Muscle of arm (tissue), 14 donors: ENCODE measurements at places on chromosomes 12 and 14.

DNA sequence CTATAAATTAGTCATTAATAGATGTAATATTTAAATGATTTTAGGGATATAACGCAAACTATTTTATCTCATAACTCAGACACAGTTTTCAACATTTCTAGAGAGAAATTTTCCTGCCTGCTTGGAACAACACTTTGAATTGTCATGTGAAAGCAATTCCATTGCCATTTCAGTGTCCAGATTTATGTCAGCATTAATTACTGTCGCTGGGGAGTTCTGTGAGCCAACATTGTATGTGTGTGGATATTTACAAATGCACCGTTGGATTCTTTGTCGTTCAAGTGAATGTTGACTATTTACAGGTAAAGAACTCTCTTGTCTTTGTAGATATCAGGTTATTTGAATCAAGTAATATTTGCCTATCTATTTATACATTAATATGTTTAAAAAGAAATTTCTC is 465.3 kb upstream of the RGS6 start:
- DNase-seq = no peak

- no peak for DNase-seq
Observed at GRCh38 chr14:74504412-74504811, 10.8 kb downstream of the ISCA2 start.

DNA sequence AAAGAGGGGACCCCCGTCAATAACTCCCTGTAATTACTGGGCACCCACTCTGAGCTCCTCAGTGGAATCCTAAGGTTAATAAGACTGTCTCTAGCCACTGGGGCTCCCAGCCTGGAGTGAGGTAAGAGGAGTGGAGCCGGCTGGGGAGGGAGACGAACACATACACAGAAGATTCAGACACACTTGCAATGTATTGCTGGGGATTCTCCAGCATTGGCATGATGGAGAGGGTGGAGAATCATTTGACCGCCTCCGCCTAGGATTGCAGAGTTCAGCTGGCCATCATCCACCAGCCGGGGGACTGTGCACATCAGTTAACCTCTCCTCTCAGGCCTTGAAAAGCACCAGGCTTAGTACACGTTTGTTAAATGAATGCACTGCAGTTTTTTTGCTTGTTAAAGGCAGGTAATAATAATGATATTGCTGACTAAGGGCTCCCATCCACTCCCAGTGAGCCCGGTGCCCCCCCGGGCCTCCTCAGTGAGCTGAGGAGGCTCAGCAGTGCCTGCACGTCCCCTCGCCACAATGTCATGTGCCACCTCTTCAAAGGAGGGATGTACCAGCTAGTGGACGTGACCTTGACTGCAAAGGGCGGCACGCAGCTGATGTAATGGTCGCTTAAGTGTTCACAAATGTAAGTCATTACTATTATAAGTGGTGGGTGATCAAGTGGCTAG is 20.3 kb upstream of the FAIM2 start:
- no peak for DNase-seq

DNA sequence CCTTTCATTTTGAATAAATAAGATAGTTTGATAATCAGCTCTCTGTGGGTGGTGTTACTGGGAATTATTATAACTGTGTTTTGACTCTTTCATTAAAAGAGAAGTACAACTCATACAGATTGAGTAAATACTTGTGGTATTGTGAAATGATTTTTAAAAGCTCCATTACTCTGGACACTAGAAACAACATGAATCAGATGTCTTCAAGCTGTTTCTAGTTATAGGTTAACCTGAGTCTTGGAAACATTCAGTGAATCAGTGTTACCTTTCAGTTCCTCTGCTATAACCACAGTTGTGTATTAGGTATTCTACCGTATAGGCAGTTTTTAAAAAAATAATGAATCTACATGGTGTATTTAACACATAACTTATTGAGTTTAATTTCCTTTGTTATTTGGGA is 128.4 kb upstream of the SSTR1 start:
- no peak for DNase-seq
